Right forelimb (tissue), 1 donor: ENCODE measurements at places on chromosomes 12 and 14.

GRCh38 chr12:30178916-30179315 is 395.2 kb upstream of the TMTC1 start:
- no peak for DNase-seq

DNA sequence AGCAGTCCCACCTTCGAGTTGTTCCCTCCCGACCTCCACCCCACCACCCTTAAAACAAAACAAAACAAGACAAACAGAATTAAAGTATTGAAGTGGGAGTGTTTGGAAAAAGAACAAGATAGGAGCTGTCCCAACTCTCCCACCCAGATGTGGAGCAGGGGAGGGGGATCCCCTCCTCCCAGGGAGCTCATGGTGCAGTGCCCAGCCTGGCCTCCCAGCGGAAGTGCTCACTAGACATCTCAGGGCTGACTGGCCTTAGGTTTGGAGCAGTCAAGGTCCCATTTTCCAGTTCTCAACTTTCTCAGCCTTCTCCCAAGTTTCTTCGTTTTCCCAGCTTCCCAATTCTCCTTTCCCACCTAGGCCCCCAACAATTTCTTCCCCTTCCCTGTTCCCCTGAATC is 2.9 kb downstream of the SP7 start:
- no peak for DNase-seq

DNA sequence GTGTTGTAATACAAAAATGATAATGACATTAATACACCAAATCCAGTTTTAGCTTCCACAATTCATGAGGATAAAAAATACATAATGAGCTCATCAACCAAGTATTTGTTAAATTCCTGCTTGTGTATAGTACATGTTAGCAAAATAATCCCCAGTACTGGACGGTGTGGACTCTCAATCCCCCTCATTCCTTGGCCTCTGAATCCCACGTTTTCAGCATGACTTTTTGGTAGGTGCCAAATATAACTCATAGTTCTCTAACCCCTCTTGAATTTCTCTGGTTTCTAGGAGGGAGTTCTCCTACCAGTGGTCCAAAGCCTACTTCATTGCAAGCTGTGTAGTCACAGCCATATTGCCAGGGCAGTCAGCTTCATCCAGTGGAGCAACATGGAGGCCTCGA is 41.4 kb upstream of the EPS8 start:
- no peak for DNase-seq

GRCh38 chr14:55921511-55921910 is 196.7 kb upstream of the PELI2 start:
- DNase-seq: no peak

DNA sequence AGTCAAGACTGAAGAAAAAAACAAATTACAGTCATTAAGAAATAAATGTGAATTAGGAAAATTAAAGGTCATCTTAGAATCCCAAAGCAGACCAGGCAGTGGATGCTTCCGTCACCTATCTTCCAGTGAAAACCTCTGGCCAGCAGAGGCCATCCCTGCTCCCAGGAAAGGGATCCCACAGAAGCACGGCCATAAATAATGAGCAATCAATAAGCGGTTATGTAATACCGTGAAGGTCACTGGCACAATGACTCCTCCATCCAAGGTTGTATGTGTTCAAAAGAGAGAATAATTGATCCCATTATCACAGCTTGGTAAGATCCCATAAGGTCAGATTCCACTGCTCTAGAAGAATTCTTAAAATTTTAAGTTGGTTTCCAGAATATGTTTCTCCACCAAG is 85.7 kb downstream of the PPP2R5E start:
- no peak for DNase-seq

GRCh38 chr12:112413855-112414625 is 4.6 kb upstream of the RPL6 start:
- DNase-seq: no peak

DNA sequence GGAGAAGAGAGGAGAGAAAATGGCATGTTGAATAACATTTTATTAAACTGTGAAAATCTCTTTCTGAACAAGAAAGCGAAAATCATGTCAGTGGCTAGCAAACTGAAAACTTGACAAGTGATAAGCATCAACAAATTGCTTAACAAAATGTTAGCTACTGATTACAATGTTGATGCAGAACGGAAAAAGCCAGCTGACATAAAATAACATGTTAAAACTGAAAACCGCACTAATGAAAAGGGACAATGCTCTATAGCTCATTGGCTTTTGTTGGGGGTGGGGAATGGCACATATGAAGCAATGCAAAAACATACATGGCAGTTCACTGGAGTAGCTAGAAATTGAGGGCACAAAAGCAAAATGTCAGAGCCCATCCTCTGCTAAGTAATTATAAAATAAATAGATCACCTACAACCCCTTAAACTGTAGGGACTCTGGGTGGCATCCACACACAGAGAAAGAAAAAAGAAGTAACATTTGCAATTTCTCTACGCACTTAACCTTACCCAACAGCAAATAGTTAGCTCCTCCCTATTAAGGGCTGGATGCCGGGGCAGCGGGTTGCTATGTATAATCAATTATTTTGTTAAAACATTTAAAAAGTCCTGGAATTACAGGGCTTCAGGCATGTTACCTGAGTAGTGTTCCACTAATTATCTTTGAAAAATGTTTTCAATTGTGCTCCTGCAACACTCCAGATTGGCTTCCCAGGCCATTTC is 129.2 kb upstream of the USP15 start:
- DNase-seq: no peak

DNA sequence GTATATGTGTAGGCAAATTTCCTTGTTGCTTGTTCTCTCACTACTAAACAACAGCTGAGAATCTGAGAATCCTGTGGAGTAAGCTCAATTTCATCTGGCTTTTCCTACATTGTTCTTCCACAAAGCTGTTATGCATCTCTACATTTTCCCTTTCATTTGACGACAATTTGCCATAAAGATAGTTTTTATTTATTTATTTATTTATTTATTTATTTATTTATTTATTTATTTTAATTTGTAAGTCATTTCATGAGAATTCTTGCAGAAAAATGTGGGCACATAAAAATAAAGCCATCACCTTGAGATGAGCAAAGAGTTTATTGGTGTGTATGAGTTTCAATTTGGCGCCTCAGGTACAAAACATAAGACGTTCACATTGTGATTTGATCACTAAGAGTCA is 545.9 kb upstream of the SEL1L start:
- DNase-seq: no peak

- DNase-seq: no peak
Observed at GRCh38 chr12:123845881-123846280, 83.8 kb downstream of the DNAH10 start.

DNA sequence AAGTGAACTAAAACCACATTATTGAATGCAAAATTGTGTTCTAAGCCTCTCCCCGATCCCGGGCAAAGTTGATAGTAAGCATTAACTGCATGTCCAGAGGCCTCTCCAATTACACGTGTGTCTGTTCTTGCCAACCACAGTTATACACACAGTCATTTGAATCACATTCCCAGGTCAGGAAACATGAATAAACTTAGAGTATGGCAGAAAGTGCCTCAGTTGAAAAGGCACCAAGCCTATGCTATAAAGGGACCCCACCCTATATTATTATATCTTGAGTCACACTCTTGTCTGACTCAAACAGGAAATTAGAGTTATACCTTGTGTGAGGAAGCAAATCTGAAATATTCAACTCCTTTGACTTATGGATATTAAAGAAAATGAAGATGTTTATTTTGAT is 128.3 kb upstream of the STXBP6 start:
- no peak for DNase-seq

DNA sequence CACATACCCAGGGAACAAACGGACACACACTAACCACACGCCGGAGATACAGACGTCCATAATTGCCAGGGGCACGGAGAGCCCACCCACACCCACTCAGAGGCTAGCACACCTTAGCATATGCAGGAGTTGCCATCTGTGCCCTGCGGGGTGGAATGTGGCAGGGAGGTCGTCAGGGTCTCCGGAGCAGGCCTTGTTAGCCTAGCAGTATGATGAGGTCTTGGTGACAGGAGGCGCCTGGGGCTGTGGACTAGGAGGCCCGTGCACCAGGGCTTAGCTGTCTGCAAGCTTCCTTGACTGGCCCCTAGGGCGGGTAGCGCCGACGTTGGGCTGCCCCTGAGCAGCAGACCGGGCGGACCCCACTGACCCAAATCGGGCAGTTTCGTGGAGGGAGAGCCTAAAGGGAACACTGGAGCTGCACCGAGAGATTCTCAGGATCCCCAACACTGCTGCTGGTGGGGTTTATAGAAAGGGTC is 10.0 kb downstream of the STAC3 start:
- DNase-seq: peak; percentile 57

- no peak for DNase-seq
Observed at GRCh38 chr12:132465269-132466190, 24.4 kb upstream of the FBRSL1 start.

DNA sequence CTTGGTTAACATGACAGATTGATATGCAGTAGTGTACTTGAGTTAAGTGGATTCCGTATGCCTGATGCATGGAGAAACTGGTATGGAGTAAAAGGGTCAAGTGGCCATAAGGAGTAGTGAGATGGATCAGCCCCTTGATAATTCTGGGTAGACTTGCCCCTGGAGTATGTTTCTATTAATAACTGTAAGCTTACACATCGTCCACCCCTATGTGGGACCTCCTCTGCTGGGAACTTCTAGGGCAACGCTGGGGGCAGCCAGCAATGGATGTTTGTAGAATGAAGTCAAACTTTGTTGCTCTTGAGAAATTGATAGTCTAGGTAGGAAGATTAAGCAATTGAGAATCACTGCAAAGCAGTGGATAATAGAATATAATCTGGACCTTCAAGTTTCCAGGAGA is 3.5 kb downstream of the C12orf75 start:
- no peak for DNase-seq

DNA sequence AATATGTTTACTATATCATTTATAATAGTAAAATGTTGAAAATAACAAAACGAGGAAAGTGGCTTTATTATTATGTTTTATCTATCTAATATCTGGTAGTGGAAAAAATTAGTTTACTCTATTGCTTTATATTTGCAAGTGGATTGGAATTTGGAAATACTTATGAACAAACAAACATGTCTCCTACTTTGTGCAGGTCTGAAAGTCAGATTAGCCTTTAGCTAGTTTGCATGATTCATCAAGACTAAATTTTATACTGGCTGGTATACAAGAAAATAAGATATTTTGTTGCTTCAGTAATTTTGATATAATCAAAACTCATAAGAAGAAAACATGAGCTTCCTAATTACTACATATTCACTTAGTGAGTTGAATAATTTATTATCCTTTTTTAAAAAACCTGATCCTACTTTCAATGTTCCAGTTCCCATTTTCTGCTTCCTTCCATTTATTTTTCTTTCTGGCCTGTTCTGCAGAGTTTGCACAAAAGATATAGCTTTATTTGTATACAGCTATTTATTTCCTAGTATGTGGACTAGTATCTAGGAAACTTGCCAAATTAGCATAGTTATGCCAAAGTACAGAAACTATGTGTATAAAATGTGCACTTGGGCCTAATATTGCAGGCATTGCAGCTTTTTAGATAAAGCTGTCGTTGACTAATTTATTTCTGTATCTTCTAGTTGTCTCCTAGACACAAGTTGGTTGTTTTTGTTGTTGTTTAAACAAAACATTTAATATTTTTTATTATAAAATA is 122.0 kb downstream of the AKAP6 start:
- DNase-seq: no peak

GRCh38 chr14:80465546-80466220 is 254.4 kb upstream of the DIO2 start:
- DNase-seq: no peak

DNA sequence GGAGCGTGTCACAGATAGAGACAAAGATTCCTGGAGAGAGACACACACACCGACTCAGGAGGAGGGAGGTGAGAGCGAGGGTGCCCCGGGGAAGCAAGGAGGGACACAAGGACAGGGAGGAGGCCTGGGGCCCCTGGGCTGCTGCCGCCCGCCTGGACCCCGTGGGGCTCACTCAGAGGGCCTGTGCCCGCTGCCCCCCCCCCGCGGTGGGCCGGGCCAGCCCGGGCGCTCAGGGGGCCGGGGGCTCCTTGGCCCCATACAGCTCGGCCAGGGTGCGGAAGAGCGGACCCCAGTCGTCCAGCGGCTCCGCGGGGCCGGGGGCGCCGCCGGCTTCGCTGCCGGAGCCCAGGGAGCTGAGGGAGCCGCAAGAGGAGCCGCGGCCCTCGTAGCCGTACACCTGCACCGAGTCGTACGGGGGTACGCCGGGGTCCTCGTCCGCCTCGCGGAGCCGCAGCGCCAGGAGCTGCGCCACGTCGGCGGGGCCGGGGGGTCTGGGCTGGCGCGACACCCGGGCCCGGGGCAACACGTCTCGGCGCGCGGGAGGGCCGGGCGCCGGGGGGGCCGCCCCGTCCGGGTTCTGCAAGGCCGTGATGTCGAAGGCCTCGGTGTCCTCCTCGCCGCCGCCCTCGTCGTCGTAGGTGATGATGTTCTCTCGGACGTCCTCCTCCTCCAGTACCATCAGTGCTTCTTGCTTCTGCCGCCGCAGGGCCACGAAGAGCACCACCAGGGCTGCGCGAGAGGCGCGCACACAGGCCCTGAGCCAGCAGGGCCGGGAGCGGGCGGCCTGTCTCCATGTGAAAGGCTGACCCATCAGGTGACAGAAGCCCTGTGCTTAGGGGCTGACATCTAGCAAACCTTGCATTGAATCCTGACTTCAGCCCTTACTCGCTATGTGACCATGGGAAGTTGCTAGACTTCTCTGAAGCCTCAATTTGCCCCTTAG is 6.0 kb downstream of the PSMB11 start:
- no peak for DNase-seq

DNA sequence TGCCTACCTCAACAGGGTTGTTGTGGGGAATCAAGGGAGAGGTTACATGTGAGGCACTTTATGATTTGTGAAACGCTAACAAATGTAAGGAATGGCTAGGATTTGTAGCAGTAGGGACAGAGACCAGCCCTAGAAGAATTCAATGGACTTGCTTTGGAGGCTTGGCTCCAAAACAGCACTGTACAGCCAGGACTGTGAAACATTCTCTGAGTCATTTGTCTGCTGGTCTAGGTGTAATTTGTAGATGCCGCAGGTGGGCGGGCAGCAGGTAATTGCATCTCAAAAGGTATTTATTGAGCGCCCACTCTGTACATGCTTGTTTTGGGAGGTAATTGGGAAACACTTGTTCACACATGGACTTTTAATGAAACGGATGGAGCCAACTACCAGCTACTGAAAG is 11.4 kb downstream of the SLC7A8 start:
- no peak for DNase-seq

DNA sequence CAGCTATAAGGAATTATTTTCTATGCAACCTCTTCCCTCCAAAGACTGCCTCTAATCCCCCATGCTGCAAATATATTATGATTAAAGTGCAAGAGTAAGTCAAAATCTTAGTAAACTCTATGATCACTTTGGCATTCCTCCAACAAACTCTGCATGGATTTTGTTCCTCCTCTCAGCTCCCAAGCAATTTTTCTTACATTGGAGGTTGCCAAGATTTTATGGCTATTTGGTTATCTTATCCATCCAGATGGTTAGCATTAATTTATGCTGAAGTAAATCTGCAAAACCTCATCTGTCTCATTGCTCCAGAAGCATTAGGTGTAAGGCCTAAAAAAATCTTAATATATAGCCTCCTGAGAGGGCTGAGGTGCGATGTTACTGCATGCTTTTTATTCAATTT is 228.1 kb downstream of the CHST11 start:
- no peak for DNase-seq

DNA sequence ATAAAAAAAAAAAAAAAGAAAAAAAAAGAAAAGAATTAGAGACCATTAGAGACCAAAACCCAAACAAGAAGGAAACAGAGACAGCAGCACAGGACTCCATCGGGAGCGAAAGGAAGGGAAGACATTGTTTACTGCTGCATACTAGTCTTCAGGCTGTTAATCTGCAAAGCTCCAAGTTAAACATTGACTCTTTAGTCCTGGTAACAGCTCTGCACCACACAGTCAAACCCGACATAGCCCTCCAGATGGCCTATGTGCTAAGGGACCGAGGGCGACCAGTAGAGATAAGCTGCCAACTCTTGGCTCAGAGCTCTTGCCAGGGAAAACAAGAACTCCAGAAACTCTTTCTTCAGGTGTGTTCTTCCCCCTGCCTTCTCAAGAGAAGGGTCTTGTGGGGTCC is 7.8 kb downstream of the P2RX4 start:
- DNase-seq: no peak
